ENCODE measurements at places on chromosomes 4 and X. TPM values are rescaled to one million over a fixed set of nuclear protein-coding genes. Genes with fewer than 3 reads are reported as not detected.

Gene CRMP1
- total RNA-seq: 0.16 TPM

Gene MAGEA2B
- not detected for total RNA-seq

Gene EMCN
- not detected for total RNA-seq

Gene GLRA2
- not detected for total RNA-seq

Gene ZFP92
- total RNA-seq: 0.62 TPM

Gene SLC7A11
- 0.30 TPM for total RNA-seq

Gene SPP1
- total RNA-seq: not detected

Gene RASSF6
- total RNA-seq: 0.66 TPM

Gene PRR32
- not detected for total RNA-seq

Gene BRS3
- not detected for total RNA-seq

Gene MID1
- total RNA-seq: 0.10 TPM

- H3K36me3 ChIP-seq: no peaks in the 10 kb centered on the region
- no peak for DNase-seq
- no peak overlapping the region for H3K27ac ChIP-seq
- H3K4me3 ChIP-seq: no peak overlapping the region
- H3K27me3 ChIP-seq: no peaks in the 10 kb centered on the region
- no peaks in the 10 kb centered on the region for H3K4me1 ChIP-seq
Observed at GRCh38 chr4:159451006-159451405, 348.1 kb downstream of the RAPGEF2 start.

DNA sequence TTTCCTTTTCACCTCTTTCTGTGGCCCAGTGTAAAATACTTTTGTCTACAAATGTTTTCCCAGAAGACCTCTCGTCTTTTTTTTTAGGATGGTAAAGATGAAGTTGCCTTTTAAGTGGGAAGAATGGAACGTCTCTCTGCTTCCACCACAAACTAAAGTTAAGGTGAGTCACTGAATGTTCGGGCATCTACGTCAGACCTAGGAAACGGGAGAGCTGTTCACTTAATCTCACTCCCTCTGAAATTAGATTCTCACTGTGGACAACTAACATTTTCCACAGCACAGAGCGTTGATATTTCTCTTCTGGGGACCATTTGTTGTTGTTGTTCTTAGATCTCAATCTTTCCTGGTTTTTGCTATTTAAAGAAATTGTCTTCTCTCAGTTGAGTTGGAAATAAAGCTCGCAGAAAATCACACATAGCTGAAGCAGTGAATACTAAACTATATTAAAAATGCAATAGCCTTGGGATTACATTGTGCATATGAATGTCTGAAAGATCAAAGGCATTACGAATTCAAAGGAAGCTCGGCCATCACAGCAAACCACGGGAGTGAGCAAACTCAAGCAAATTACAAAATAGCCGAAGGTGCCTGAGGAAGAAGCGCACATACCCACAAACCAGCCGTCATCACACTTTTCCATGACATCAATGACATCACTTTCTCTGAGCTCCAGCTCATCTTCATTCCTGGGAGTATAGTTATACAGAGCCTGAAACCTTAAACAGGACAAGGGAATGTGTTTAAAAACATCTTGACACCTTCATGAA is 53.9 kb upstream of the PDLIM3 start:
- no peak overlapping the region for H3K27ac ChIP-seq
- peaks cover 15% of the 10 kb centered on the region for H3K27me3 ChIP-seq
- no peak for DNase-seq
- no peak overlapping the region for H3K4me3 ChIP-seq
- peaks cover 9% of the 10 kb centered on the region for H3K4me1 ChIP-seq

GRCh38 chr4:22802876-22803275 is 110.1 kb downstream of the GBA3 start:
- no peak overlapping the region for H3K27ac ChIP-seq
- H3K4me3 ChIP-seq: no peak overlapping the region
- H3K36me3 ChIP-seq: no peaks in the 10 kb centered on the region
- DNase-seq: no peak
- no peaks in the 10 kb centered on the region for H3K4me1 ChIP-seq
- H3K27me3 ChIP-seq: no peaks in the 10 kb centered on the region

DNA sequence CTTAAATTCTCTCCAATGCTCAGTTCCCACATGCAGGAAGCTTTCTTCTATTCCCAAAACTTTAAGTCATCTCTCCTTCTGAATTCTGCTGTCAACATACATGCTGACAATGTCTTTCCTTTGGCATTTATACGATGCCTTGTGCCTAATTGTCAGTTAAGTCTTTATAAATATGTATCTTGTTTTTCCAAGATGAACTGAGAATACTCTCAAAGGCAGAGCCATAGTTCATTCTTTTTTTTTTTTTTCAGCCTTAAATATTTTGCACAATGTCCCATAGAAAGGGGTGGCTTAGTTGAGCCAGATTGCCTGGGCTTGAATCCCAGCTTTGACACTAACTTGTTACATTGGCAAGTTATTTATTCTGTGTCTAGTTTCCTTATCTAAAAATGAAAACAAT is 210.6 kb downstream of the QDPR start:
- H3K27me3 ChIP-seq: no peaks in the 10 kb centered on the region
- DNase-seq: no peak
- H3K27ac ChIP-seq: no peak overlapping the region
- H3K4me3 ChIP-seq: no peak overlapping the region

- peak overlapping the region; percentile 41 for H3K27ac ChIP-seq
- H3K27me3 ChIP-seq: no peaks in the 10 kb centered on the region
- no peaks in the 10 kb centered on the region for H3K36me3 ChIP-seq
- peak; percentile 14 for DNase-seq
- H3K4me3 ChIP-seq: no peak overlapping the region
Observed at GRCh38 chr4:40672528-40673522, 43.2 kb upstream of the RBM47 start.

GRCh38 chr4:88445252-88445651 is 11.7 kb upstream of the HERC5 start:
- no peaks in the 10 kb centered on the region for H3K36me3 ChIP-seq
- H3K27ac ChIP-seq: no peak overlapping the region
- no peaks in the 10 kb centered on the region for H3K27me3 ChIP-seq
- no peak overlapping the region for H3K4me3 ChIP-seq
- H3K4me1 ChIP-seq: no peaks in the 10 kb centered on the region

GRCh38 chr4:163485589-163485988 is 8.9 kb upstream of the TMA16 start:
- no peak for DNase-seq
- no peaks in the 10 kb centered on the region for H3K4me1 ChIP-seq
- H3K4me3 ChIP-seq: no peak overlapping the region

GRCh38 chrX:108331126-108331909 is 106.9 kb downstream of the COL4A6 start:
- H3K27ac ChIP-seq: no peak overlapping the region
- no peaks in the 10 kb centered on the region for H3K27me3 ChIP-seq
- DNase-seq: no peak
- H3K36me3 ChIP-seq: no peaks in the 10 kb centered on the region
- H3K4me3 ChIP-seq: no peak overlapping the region

DNA sequence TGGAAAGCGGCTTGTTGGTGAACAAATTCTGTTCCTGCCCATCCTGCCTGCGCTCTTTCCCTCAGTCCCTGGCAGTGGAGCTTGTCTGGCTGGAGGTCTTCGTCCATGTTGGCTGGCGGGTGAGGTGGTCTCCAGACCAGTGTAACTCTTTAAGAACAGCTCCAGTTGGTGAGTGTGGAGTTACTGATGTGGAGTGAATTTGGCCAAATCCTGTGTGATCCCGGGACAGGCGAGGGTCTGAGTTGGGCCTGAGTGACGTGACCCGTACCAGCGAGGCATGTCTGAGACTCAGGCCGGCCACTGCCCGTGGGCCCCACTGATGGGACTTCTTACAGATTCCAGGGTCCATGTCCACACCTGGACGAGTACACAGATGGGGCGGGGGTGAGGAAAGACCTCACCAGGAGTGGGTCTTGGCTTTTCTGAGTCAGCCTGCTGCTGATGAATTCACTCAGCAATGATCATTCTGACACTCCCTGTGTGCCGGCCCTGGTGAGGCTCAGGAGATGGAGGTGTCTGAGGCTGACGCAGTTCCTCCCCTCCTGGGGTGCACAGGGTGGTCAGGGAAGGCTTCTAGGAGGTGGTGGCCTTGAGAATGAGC is 45.5 kb downstream of the PSAPL1 start:
- peaks cover 31% of the 10 kb centered on the region for H3K27me3 ChIP-seq
- H3K4me3 ChIP-seq: no peak overlapping the region
- no peaks in the 10 kb centered on the region for H3K4me1 ChIP-seq
- no peak for DNase-seq
- no peaks in the 10 kb centered on the region for H3K36me3 ChIP-seq
- H3K27ac ChIP-seq: no peak overlapping the region

GRCh38 chr4:56879996-56880395 is 27.7 kb upstream of the REST start:
- no peak overlapping the region for H3K4me3 ChIP-seq
- no peaks in the 10 kb centered on the region for H3K4me1 ChIP-seq
- DNase-seq: no peak
- H3K36me3 ChIP-seq: no peaks in the 10 kb centered on the region
- H3K27ac ChIP-seq: no peak overlapping the region
- no peaks in the 10 kb centered on the region for H3K27me3 ChIP-seq

GRCh38 chrX:12058087-12058486 is 80.2 kb upstream of the FRMPD4 start:
- no peaks in the 10 kb centered on the region for H3K27me3 ChIP-seq
- H3K36me3 ChIP-seq: no peaks in the 10 kb centered on the region
- no peak for DNase-seq
- H3K4me1 ChIP-seq: no peaks in the 10 kb centered on the region
- H3K4me3 ChIP-seq: no peak overlapping the region

DNA sequence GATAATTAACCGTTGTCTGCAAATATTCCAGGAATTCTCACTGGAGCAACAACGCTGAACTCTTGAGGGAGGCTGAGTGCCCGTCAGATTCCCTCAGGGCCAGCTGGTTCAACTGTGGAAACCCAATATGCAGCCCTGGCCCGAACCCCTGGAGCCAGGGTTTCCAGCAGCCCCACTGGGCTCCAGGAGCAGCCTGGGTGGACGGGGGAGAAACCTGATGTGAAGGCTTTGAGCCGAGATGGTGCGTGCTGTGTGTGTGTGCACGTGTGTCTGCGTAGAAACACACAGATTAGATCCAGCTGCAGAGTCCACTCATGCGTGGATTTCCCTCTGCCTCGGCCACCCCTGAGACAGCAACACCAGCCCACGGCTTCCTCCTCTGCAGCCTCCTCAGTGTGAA is 19.4 kb upstream of the SLC25A6 start:
- no peak for DNase-seq
- H3K36me3 ChIP-seq: peaks cover 42% of the 10 kb centered on the region
- no peaks in the 10 kb centered on the region for H3K4me1 ChIP-seq

DNA sequence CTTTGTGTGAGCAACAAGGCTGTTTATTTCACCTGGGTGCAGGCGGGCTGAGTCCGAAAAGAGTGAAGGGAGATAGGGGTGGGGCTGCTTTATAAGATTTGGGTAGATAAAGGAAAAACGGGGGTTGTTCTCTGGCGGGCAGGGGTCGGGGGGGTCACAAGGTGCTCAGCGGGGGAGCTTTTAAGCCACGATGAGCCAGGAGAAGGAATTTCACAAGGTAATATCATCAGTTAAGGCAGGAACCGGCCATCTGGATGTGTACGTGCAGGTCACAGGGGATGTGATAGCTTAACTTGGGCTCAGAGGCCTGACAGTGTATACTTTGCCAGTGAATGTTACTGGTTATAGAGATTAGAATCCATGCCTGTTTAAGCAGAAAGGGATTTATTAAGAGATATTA is 19.7 kb upstream of the SPCS3 start:
- no peak for DNase-seq
- H3K4me1 ChIP-seq: no peaks in the 10 kb centered on the region
- H3K4me3 ChIP-seq: no peak overlapping the region
- no peak overlapping the region for H3K27ac ChIP-seq

DNA sequence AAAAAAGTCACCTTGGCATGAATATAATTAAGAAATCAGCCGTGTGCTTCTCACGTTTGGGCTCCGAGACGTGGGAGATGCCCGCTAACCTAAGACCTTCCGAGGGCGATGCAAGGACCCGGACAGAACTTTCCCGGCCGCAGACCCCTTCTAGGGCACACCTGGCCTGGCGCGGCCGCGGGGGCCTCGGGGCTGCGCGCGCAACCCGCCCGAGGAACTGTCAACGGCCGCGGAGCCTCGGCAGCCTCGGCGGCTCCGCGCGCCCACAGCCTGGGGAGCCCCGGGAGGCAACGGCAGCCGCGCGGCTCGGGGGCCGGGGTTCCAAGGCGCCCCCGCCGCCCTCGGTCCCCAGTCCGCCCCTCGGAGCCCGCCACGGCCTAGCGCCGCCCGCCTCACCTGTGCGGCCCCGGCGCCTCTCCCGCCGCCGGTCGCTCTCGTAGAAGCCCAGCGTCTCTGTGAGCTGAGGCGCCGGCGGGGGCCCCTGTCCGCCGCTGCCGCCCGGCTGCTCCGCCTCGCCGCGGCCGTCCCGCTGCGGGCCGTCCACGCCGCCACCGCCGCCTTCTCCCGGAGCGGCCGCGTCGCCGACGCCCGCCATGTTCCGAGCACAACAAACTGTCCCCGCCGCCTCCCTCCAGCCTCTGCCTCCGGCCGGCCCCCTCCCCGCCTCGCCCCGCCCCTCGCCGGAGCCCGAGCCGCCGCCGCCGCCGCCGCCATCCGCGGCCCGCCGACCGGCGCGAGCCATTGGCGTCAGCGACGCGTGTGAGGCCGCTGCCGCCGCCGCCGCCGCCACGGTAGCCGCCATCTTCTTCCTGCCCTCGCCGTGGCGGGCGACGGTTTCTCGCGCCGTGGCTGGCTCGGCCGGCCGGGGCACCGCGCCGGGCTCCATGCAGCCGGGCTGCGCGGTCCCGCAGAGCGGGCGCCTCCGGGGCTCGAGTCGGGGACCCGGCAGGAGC is at the start of gene TAPT1:
Gene TAPT1, minus strand, starts transcription at position 609 of the 953 bp plus-strand sequence. Its CDS starts 14 bp downstream, at position 595.
- H3K27me3 ChIP-seq: no peaks in the 10 kb centered on the region
- no peaks in the 10 kb centered on the region for H3K36me3 ChIP-seq
- peak within 1 kb of the TSS; percentile 88 for H3K4me3 ChIP-seq
- peak; percentile 66 for DNase-seq
- peak within 1 kb of the TSS; percentile 78 for H3K27ac ChIP-seq

GRCh38 chrX:71111141-71111843 is at the start of gene IL2RG:
Gene IL2RG (minus strand): TSS chrX:71111577. CDS start chrX:71111539, 38 bp downstream.
- H3K4me3 ChIP-seq: peak within 1 kb of the TSS; percentile 94
- H3K27me3 ChIP-seq: no peaks in the 10 kb centered on the region
- peaks cover 17% of the 10 kb centered on the region for H3K4me1 ChIP-seq
- peak within 1 kb of the TSS; percentile 99 for H3K27ac ChIP-seq

DNA sequence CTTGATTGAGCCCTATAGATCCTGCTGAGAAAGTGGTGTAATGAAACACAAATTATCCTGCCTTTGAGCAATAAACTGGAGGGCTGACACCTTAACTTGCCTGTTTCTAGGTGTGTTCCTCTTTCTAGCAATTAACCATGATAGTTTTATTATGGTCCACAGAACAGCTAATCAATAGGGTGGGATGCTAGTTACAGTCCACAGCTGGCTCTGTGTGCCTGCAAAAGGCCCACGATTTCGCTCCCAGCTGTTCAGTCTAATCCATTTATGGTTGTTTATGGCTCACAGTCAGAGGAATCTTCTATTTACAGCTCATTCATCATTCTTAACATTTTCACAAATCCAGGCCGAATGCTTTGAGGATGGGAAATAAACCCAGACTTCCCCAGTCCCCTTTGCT is 674.9 kb downstream of the SMARCA1 start:
- no peaks in the 10 kb centered on the region for H3K36me3 ChIP-seq
- H3K4me1 ChIP-seq: no peaks in the 10 kb centered on the region
- no peak overlapping the region for H3K27ac ChIP-seq
- no peaks in the 10 kb centered on the region for H3K27me3 ChIP-seq
- no peak for DNase-seq
- no peak overlapping the region for H3K4me3 ChIP-seq

GRCh38 chr4:122163767-122164166 is 11.6 kb downstream of the BLTP1 start:
- H3K4me3 ChIP-seq: no peak overlapping the region
- H3K27me3 ChIP-seq: no peaks in the 10 kb centered on the region
- peaks cover 8% of the 10 kb centered on the region for H3K36me3 ChIP-seq
- DNase-seq: no peak

- no peak overlapping the region for H3K27ac ChIP-seq
- no peak for DNase-seq
Observed at GRCh38 chr4:26085551-26085950, 171.5 kb downstream of the SMIM20 start.

All from T-cell (primary cell).